ENCODE measurements at places on chromosomes 11 and 22. TPM values are rescaled to one million over a fixed set of nuclear protein-coding genes. Genes with fewer than 3 reads are reported as not detected.

RIMBP3C gene
- not detected for total RNA-seq

DNA sequence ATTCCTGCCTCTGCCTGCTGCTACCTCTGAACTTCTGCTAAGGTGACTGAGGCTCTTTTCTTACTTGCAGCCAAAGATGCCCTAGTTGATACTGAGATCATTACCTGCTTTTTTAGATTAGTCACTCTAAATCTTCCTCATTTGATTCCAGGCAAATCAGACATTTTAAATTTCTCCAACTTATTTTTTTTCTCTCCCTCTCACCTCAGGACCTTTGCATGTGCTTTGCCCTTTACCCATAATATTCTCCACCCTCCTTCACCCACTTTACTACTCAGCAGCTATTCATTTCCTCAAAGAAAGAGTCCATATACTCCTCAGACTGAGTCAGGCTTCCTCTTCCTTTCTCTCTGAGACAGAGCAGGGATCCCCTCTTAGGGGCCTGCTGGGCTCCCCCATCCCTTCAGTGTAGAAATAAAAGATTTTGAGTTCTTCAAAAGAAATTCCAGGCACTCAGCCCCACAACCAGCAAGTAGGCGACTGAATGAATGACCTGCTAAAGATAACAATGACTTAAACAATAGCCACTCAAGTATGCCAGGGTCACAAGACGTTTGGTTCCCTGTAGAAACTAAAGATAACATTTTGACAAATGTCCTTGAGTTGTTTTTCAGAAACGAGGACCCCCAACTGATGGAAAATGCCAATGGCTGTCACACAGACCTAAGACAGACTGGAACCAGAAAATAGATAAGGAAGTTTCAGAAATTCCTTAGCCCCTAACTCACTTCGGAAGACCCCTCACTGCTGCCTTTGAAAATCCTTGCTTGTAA is 104.2 kb downstream of the MTNR1B start:
- H3K4me1 ChIP-seq, result no peaks in the 10 kb centered on the region
- H3K27ac ChIP-seq, result no peak overlapping the region
- no peak for DNase-seq
- no peak overlapping the region for H3K4me3 ChIP-seq
- no peaks in the 10 kb centered on the region for H3K27me3 ChIP-seq

ANO5 gene
- 5.8 TPM for total RNA-seq

DNA sequence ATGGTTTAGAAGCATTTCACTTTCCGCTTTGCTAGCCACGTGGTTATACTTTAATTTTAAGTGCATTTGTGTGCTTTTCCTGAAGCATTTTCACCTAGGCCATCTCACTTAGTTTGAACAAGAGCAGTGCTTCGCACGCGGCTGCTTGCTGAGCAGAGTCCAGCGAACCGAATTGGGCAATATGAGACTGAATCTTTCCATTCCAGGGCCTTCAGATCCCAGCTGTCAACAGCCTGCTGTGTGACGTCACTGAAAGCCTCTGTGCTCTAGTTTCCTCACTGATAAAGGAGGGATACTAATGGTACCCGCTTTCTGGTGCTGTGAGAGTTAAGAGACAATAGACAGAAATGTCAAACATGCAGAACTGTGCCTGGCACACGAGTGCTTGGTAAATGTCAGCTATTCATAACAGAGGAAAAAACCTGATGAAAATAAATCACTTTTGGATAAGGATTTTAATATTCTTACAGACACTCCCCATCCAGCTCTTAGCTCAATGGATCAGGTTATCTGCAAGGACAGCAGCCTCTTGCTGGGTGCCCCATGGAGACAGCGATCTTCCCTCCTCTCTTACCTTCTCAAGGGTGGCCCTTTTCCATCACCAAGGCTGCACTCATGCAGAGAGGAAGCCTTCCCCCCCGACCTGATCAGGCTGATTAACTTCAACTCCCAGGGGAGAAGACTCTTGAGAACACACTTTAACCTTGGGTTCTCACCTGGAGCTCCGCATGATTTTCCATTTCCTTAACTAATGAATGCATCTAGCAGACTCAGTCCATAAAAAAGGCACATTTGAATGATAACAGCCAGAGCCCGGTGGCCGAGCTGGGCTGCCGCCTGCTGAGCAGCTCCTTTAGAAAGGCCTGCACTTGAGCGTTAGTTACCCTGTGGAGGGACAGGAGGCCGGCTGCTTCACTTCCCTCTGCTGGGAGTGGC is 3.5 kb upstream of the GLB1L3 start:
- no peaks in the 10 kb centered on the region for H3K36me3 ChIP-seq
- no peak for DNase-seq
- H3K27me3 ChIP-seq, result peaks cover 24% of the 10 kb centered on the region

DNA sequence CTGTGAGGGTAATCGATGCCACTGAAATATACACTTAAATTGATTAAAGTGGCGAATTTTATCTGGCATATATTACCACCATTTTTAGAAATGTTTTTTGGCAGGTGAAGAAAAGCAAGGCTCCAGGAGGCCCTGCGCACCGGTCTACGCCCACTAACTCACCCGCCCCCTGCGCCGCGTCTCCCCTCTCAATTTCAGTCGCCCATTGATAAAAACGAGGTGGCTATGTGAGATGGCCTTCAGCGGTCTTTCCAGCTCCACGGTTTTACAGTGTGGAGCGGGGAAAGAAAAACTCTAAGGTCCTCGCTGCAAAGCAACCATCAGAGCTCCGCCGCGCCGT is 602 bp upstream of the AQP11 start:
- no peak for DNase-seq
- peak overlapping the region; percentile 73 for H3K4me3 ChIP-seq
- no peaks in the 10 kb centered on the region for H3K4me1 ChIP-seq
- H3K27me3 ChIP-seq, result no peaks in the 10 kb centered on the region
- H3K27ac ChIP-seq, result peak overlapping the region; percentile 86
